Left cardiac atrium (tissue), 4 donors: ENCODE measurements at places on chromosomes 4 and X.

DNA sequence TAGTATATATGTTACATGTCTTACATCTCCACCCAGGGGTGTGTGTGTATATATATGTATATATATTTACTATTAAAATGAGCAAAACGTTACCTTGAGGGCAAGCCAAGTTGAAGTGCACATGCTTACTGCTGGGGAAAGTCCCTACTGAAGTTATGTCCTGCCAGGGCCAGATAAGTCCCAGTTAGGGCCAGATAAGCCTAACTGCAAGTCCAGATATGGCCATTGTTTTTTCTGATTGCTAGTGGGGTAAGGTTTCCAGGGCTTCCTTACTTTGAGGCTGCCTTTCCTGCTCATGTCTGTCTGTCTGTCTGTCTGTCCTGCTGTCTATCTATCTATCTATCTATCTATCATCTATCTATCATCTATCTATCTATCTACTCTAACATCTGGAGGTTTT is 19.3 kb upstream of the ZNF81 start:
- DNase-seq: no peak

- no peak for DNase-seq
Observed at GRCh38 chr4:181427076-181427475, 816.1 kb upstream of the TENM3 start.

- no peak for DNase-seq
Observed at GRCh38 chrX:147960722-147961121, 20.4 kb upstream of the FMR1NB start.

DNA sequence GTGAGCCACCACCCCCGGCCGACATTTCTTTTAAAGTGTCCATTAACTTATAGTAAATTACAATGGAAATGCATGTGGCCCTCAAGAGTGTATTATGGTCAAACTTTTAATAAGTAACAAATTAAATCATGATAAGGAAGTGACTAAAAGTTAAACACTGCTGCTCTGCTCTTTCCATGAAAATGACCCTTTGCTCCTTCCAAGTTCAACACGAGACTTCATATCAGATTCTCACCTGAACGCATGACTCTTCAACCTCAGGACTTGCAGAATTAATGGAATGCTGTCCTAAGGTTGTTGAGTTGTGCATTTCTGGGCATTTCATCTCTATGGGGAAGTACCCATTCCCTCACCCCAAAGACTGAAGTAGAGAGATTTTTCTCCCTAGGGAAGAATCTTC is 27.1 kb downstream of the AWAT2 start:
- no peak for DNase-seq

DNA sequence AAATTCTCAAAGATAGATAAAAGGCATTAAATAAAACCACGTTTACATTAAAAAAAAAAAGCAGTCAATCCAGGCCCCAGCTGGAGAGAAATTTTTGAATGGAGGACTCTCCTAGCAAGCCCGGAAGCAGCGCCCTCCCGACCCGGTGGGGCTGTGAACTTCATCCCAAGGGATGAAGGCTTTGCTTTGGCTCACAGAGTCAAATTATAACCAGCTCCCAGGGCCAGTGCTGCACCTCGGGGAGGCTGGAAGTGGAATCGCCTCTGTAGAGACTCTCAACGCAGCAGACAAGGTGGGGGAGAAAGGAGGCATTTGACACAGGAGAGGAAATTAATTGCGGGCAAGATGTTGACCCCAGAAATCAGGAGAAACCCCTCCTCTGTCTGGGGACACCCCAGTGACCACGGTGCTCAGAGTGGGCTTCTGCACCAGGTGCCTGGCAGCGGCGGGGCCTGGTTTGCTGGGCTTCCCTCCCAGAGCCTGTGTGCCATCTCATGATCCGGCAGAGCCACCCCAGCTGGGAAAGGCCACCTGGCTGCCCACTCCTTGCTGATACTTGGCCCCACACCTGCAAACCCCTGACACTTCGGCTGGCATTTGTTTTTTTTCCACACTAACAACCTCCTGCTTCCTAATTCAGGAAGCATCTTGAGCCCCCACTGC is 71.7 kb downstream of the ABLIM2 start:
- DNase-seq: peak; percentile 19

- DNase-seq: peak; percentile 77
Observed at GRCh38 chrX:153947009-153947769, 2.7 kb upstream of the RENBP start.

GRCh38 chr4:113317523-113317922 is 268.1 kb downstream of the ANK2 start:
- DNase-seq: no peak

- no peak for DNase-seq
Observed at GRCh38 chr4:99381588-99382175, 29.1 kb upstream of the ADH1C start.

- DNase-seq: no peak
Observed at GRCh38 chrX:19655032-19655431, 139.7 kb upstream of the MAP3K15 start.

DNA sequence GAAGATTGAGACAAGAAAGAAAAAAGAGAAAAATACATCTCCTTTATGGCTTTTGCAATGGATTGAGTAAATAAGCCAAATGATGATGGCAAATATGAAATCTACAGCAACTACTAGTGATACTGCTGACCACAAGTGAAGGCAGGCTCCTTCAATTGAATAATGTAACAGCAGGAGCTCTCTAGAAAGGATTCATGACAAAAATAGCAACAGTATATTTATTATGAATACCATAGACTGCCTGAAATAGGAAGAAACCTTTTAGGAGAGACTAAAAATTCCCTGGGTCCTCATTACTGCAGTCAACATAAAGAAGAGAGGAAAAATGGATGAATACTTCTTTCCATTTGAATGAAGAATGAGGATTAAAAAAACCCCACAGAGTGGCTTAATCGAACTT is 306.8 kb upstream of the ANXA10 start:
- DNase-seq: no peak

DNA sequence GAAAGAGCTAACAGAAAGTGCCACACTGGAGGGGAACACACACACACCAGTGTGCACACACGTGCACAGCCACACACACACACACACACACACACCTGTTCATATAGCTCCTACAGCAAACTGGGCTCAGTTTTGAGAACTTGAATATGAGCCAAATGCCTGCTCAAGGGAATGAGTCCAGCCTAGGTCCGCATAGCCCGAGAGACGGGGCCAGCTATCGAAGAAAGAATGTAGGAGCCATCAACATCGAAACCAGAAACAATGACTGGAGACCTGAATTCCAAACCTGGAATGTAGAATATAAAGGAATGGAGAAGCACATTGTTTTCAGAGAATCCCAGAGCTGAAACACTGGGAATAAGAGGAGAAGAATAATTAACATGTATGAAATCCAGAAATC is 37.6 kb upstream of the ERVMER34-1 start:
- DNase-seq: no peak

GRCh38 chrX:14508025-14508690 is 21.2 kb upstream of the GLRA2 start:
- no peak for DNase-seq

DNA sequence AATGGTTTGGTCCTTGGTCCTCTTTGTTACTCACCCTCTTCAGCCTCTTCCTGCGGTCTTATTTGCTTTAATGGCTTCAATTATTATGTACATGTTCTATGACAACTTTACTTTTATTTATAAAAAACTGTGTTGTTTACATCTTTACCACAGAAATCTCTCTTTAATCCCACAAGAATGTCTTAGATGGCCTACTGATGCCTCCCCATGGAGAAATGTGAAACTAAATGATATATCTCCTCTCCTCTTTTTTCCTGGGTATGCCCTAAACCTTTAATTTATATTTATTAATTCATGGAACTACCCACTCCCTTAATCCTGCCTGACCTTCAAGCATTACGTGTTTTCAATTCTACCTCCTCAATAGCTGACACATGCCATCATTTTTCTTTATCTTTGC is 573.2 kb downstream of the CENPC start:
- no peak for DNase-seq

DNA sequence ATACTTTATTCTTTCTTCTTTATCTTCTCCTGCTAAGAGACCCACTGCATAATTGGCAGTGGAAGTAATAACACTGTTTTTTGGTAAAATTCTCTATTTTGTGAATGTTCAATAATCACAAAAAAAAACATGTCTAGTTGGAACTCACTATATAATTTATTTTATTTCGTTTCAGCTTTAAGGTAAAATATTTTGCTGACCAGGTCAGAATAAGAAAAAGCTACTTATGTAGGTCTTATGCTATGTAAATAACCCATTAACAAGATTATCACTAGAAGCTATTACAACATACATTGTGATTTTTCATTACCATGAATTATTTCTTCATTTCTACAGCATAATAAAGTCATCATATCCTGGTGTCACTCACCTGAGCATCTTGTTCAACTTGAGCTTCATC is 19.3 kb downstream of the ANXA5 start:
- no peak for DNase-seq

DNA sequence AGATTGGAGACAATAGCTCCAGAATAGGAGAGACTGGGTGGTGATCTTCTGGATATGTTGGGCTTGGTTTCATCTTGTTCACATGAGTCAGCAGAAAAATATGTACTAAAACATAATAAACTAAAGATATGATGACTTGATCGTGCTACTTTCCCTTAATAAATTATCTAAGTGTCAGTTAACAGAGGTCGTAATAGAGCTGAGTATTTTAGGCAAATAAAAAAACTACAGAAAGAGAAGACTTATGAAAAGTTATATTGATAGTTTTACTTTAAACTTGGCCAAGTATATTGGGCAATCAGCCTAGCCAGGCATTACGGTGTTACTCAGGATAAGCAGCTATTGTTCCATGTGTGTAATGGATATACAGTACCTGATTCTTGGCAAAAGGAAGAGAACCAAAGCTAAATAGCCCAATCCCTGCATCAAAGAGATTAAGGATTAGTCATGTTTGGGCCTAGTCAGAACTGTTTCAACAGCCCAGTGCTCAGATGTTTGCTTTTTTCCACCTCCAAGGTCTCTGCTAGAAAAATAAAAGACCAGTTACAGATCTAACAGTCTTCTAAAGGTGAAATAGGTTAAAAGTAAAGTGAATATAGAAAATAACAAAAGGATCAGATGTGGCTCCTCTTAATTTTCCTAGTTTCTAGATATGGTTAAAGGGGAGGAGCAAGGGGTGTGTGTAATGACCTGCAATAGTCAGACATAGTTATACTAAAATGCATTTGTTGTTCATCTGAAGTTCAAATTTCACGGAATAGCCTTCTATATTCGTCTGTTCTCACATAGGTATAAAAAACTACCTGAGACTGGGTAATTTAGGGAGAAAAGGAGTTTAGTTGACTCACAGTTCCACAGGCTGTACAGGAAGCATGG is 262.6 kb downstream of the ADGRL3 start:
- DNase-seq: no peak

- DNase-seq: no peak
Observed at GRCh38 chrX:118189000-118189399, 72.4 kb upstream of the KLHL13 start.

DNA sequence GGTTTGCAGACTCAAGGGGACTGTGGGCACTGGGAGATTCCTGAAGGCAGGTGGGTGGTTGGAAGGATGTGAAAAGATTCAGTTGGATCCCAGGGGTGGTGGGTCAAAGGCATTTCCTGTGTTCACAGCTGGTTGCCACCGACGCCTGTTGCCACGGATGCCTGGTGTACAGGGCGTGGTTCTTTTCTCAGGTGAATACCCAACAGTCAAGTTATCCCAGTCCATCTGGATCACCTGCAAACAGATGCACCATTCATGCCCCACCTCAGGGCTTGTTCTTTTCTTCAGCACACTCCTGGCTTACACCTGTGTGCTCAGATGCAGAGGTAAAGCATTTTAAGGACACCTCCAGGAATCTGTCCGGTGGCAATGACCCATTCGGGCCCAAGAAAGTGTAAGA is 55.8 kb upstream of the SHOX start:
- no peak for DNase-seq

- no peak for DNase-seq
Observed at GRCh38 chr4:175776217-175776616, 35.8 kb downstream of the GPM6A start.

GRCh38 chr4:87521319-87521718 is 7.9 kb downstream of the SPARCL1 start:
- no peak for DNase-seq

GRCh38 chr4:174193438-174194374 is 89.8 kb downstream of the FBXO8 start:
- no peak for DNase-seq

DNA sequence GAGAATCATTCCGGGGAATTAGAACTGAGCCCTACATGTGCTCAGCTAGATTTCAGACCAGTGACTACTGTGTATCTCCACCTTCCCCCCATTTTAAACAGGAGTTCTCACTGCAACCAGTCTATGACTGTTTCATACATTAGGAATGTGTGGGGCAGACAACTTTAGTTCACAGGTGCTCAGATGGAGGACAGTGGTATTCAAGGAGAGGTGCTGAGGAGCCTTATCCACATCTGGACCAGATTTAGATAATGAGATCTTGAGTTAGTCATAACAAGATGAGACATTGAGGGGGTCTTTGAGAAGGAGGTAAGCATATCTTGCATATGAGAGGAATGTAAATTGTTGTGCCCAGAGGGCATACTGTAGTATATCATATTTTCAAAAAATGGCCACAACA is 32.8 kb upstream of the RELL1 start:
- no peak for DNase-seq

DNA sequence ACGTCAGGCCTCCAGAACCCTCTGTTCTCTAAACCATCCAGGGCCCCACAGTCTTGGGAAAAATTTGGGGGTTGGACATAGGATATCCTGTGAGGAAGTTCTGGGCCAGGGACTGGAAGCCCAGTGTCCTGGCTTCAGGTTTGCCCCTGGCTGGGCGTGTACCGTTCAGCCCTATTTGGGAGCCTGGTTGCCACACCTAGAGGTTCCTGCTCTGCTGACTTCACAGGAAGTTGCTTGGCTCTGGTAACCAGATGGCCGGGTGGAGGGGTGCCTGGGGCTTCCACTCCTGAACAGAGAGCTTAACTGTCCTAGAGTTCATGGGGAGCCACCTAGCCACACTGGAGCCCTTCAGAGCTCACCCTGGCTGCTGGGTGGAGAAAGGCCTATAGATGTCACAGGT is 1.1 kb downstream of the TAFAZZIN start:
- DNase-seq: peak; percentile 60

- no peak for DNase-seq
Observed at GRCh38 chr4:130329036-130329435, 1233.1 kb downstream of the C4orf33 start.

DNA sequence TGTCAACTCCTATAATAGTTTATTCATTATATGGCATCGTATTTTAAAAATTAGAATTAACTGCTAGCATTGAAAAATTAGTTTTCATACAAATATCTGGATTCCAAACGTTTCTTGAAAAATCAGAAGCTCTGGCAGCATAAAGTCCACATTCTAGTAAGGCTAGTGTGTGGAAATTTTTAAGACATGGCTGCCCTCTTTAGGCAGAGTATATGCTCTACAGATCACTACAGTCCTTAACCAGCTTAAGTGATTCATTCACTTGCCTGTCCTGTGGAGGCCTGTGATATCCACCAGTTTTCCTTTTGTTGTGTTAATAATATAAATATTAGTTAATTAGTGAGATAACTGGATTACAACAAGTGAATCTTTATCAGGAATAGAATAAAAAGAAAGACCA is 287.2 kb downstream of the OPHN1 start:
- no peak for DNase-seq

DNA sequence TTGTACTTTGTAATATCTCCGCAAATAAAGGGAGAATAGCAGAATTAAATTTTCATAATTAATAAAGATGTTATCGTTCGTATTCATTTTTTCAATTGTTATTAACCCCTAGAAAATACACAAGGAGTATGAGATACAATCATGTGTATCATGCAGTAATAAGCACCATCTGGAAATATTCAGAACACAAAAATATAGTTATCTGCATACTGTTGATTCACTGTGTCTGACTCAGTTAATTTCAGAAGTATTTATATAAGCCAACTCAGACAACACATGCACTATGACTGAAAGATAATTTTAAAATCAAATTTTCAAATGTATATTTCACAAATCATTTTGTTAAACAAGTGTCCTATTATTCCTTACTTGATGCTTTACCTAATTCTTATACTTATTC is 1954.8 kb downstream of the ARAP2 start:
- no peak for DNase-seq
